ENCODE measurements at places on chromosomes 16 and 17. TPM values are rescaled to one million over a fixed set of nuclear protein-coding genes. Genes with fewer than 3 reads are reported as not detected.

The NAGS gene
- 13.5 TPM for total RNA-seq

The TENT4B gene
- 6.3 TPM for total RNA-seq

The ZNF287 gene
- total RNA-seq, result 20.6 TPM

The GRIN2C gene
- total RNA-seq, result not detected

- peak; percentile 22 for DNase-seq
These were observed 166.2 kb downstream of the XYLT1 start for GRCh38 chr16:17304491-17305119.

- no peak for DNase-seq
These were observed 9.5 kb upstream of the TEKT3 start for GRCh38 chr17:15350777-15351477.

DNA sequence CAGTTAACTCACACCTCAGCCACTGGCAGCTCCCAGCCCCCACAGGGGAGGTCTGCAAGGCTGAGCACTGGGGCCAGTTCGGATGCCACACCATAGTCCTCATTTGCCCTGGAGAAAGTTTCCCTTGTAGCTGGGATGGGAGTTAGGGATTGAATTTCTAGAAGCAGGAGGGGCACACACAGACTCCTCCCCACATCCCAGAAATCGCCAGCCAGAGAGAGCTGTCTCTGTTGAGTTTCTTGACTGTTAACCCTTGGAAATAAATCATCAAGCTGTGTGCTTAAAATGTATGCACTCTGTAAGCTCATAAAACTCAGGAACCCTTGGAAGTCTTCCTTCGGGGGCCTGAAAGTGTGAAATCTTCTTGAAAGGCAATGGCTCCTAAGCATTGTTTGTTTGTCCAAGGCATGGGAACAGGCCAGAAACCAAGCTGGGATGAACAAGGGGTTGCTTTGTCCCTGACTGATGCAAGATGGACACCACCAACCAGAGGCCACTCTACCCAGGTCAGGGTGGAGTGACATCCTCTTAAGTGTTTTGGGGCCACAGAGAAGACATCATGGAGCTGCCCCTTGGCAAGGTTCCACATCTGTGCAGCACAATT is 394 bp upstream of the PRM3 start:
- DNase-seq, result no peak

- DNase-seq, result no peak
These were observed 428.7 kb upstream of the SALL1 start for GRCh38 chr16:51579652-51580360.

DNA sequence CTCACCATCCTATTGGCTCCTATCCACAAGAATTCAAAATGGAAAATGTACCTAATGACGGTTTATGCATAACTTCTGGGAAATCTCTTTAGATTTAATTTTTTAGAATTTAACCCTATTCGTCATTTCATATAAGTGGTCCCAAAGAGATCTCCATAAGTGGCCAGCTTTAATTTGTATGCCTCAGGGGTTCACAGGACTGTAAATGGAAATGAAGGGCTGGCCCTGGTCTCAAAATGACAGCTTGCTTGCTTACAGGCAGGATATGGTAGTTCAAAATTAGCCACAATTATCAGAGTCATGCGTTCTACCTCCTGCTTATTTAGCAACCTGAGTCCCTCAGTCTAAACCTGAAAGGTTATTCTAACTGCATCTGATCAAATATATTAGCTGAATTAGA is 6.6 kb upstream of the NACA2 start:
- DNase-seq, result no peak

GRCh38 chr16:85759136-85759535 is 8.2 kb upstream of the C16orf74 start:
- no peak for DNase-seq

DNA sequence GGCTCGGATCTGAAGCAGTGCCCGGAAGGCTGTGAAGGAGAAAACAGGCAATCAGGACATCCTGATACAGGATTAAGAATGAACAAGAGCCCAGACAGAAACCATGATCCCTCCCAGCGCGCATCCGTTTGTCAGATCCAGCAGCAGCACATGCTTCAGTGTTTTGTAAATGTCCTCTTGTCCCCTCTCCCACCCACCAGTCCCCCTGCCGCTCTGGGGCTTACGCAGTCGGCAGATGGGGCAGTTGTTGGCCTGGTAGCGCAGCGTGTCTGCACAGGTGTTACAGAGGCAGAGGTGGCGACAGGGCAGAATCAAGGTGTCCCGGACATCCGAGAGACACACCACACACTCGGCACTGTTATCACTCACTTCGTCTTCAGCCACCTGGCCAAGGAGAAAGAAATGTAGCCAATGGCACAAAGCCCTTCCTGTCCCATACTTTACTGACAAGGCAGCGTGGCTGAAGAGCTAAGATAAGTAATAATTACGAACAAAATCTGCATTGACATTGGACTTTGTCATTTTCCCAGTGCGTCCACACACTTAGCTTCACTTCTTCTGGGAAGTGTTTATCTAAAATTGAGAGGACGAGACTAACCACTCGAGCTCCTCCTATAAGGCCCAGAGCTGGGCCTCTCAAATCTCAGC is 20.7 kb upstream of the FOXJ1 start:
- DNase-seq, result no peak

DNA sequence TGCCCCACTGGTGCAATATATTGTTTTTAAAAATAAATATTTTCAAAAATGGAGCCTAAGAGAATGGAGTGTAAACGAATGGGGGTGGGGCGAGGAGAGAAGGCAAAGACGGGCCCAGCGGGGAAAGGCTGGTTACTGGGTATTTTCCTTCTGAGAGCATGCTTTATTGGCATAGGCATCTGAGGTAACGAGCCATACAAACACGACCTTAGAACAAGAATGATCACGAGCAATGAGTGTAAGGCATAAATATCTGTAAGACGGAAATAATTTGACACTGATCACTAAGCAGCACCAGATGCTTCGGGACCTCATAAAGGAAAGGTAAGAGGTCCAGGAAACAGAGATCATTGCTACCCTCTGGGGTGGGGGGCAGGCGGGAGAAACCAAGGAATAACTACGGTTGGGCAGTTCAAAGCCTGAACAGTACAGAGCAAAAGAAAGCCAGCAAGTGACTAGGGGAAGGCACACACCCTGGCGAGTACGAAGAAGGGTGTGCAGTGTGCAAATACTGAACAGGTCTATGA is 959 bp downstream of the SSH2 start:
- DNase-seq, result peak; percentile 37

DNA sequence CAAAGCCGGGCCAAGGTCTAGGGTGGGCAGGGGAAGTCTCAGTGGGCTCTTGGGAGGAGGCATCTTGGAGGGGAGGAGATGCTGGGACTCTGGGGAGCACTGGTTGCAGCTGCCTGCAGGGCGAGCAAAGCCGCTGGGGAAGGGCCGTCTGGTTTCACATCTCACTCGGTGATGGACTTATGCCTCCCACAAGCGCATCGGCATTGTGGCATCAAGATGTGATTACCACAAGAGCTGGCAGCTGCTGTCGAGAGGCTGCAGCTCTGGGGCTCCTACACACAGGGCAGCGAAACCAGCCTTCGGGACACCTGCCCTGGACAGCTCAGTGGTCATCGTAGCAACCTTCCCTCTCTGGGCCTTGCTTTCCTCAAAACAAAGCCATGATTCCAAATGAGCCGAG is 3.1 kb upstream of the KCNJ12 start:
- no peak for DNase-seq

DNA sequence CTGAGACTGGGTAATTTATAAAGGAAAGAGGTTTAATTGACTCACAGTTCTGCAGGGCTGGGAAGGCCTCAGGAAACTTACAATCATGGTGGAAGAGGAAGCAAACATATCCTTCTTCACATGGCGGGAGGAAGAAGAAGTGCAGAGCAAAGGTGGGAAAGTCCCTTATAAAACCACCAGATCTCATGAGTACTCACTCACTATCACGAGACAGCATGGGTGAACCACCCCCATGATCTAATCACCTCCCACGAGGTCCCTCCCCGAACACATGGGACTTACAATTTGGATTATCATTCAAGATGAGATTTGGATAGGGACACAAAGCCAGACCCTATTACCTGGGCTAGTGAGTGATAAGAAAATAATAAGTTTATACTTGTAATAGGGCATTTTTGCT is 70.6 kb upstream of the HS3ST2 start:
- DNase-seq, result no peak

- DNase-seq, result peak; percentile 66
These were observed at the start of gene PRSS22 for GRCh38 chr16:2857451-2858244. TSS of gene PRSS22 (minus strand) at chr16:2858170. CDS start at chr16:2858104, 66 bp downstream.

GRCh38 chr17:53707566-53707965 is 115.2 kb upstream of the KIF2B start:
- DNase-seq, result no peak

DNA sequence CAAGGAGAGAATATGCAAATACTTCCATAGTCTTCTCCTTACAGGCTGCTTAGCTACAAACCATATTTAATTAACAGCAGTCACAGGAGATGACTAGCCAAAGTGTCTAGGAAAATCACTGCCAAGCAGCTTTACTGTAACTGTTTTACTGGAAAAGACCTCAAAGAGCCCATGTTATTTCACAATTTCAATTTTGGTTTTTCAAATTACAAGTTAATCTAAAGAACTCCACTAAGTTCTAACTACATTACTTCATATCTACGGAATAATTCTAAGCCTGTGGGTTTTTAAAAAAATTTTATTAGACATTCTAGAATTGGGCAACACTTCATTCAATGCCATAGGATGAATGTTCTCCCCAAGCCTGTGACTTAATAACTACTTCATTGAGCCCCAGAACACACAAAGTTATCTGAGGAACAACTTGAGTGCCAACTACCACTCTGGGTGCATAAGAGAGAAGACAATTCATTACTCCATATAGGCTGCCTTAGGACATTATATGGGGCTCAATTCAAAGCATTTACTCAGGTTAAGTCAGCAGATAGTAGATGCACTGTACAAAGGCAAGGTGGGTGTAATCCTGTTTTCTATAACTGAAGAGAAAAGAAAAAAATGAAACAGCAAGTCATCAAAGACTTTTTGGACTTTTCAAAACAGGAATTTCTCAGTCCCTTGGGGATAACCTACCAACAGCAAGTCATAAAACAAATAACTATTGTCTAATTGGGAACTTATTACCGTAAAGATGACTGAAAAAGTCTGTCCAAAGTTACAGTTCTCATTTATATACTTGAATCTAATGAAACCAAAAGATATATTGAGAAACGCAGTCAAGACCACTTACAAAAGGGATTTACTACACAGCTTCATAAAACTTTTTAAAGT is 33.0 kb downstream of the STAT3 start:
- no peak for DNase-seq

- no peak for DNase-seq
These were observed 9.6 kb downstream of the PIK3R6 start for GRCh38 chr17:8857919-8858318.

DNA sequence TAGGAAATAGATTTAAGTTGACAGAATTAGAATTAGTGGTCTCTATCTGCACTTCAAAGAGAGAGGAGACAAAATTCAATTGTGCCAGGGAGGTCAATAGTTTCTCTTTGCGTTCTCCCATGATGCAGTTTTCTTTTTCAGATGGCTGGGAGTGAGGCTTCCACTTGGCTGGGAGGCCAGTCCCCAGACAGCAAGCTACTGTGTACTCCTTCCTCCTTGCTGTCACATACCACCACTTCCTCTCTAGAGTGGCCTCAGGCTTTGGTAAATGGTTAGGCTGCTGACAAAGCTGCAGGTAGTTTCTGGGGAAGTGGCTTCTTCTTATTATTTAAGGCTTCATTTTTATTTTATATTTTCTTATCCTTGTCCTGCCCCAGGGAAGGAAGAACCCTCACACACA is 106.2 kb upstream of the HS3ST4 start:
- DNase-seq, result no peak

- DNase-seq, result no peak
These were observed 19.4 kb upstream of the SUPT4H1 start for GRCh38 chr17:58371300-58371950.

GRCh38 chr17:45383003-45383402 is 49.7 kb downstream of the ARHGAP27 start:
- DNase-seq, result no peak
